AG04449 (cell line): ENCODE measurements at places on chromosomes 3 and 15.

GRCh38 chr15:57640930-57641682 lies 49.4 kb downstream of the MYZAP start:
- no peak for DNase-seq

- no peak for DNase-seq
Measured at GRCh38 chr3:139534992-139535879, 4.3 kb downstream of the RBP1 start.

DNA sequence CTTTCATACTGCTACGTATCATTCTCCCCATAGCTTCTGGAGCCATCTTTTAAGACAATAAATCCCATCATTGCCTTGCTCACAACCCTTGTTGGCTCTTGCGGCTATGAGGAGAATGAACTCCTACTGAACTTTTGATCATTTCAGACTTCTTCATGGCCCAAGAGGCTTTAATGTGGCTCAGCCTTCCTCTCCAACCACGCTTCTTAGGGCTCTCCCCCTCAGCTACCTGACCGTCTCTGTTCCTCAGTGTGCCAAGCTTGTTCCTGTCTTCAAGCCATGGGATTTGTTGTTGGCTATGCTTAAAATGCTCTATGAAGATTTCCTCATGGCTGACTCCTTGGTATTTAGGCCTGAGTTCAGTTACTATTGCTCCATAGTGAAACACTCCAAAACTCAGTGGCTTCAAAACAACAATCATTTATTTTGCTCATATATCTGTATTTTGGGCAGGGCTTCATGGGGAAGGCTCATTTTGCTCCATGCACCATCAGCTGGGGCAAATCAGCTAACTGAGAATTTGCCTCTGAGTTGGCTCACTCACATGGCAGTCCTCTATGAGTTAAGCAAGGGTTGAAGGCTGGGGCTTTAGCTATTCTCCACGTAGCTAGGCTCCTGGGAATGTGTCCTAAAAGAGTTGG lies 47.5 kb downstream of the FOXL2 start:
- DNase-seq = no peak

DNA sequence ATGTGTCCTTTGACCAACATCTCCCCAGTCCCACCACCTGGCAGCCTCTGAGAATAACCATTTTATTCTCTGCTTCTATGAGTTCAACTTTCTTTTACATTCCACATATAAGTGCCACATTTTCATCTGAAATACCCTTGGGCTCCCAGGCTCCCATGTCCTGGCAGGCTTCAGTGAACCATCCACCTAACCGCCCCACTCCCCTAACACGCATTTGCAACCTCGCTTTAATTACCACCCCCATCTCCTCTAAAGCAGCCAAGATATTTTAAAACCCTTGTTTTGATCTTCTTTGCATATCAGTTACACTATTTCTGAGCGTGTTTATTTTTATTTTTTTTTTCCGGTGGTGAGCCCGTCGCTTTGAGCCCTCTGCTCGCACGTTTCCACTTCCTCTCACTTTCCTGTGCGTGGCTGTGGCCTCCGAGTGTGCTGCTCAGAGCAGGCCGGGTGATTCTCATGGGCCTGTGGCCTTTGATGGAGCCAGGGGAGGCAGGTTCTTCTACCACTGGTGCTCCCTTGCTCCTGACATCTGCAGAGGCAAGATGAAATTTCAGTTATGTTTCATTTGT lies 195.4 kb upstream of the LPP start:
- DNase-seq = no peak
